HT-29 (cell line): ENCODE measurements at places on chromosomes 1 and 21. TPM values are rescaled to one million over a fixed set of nuclear protein-coding genes. Genes with fewer than 3 reads are reported as not detected.
A peak's percentile ranks its signal among the peaks of the same experiment; 100 is the strongest.

GRCh38 chr21:42406866-42407265 lies 3.2 kb downstream of the UBASH3A start:
- DNase-seq: no peak

DNA sequence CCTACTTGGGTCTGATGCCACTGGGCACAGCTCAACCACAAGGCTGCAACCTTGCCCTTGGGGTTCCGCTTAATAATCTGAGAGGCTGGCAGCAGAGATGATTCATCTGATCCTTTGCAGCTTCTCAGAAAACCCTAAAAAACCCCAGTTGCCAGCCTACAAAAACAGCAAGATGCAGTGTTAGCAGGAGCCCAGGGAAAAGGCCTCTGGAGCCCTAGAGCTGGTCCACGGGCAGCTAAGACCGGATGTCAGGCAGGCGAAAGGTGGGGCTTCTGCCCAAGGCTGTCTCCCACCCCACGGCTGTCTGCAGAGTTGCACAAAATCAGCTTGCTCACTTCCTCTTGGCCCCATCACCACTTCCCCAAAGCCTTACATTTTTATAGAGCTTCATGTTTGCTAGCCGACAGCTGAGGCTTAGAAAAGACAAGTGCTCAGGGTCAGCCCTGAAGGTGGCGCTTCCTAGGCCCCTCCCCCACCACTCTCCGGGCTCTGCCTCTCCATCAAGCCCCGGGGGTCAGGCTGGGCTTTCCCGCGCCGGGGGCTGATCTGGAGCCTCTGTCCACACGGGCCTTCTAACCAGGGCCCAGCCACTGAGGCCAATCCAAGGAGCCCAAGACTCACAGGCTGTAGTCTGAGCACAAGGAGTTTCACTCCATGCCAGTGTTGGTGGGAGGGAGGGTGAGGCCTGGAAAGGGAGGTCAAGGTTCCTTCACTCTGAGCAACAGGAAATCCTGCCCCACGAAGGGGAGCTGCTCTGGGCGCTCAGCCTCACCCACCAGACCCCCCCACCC lies 4.2 kb upstream of the ADORA3 start:
- DNase-seq: no peak

DNA sequence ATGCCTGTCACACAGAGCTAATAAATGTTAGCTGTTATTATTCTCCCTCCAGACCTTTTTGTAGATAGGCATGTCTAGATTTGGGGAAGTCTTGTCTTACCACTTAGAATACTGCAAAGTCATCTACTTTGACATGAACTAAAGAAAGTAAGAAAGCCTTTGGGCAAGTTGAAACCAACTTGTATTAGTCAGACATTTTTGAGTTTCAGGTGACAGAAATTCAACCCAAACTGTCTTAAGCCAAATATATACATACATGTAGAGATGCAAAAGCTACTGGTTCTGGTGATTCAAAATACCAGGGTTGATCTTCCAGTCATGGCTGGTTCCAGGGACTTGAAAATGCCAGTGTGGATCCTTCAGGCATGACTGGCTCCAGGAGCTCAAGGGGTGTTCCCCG lies 276.8 kb upstream of the TMEM51 start:
- DNase-seq: no peak

DNA sequence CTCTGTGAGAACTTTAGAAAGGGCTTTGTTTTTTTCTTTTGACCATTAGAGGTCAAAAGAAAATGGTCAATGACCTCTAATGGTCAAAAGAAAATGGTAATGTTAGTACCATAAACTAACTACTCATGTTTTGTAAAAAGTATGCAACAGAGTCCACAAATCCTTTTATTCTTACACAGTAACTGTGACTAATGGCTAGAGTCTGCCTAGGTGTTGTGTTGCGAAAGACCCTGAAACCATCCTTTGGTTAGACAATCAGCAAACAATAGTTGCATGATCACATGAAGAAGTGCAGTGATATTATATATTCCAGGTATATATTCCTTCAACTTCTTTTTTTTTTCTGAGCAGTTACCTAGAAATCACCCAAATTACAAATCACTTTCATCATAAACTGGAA lies 40.9 kb downstream of the NEGR1 start:
- DNase-seq: no peak

DNA sequence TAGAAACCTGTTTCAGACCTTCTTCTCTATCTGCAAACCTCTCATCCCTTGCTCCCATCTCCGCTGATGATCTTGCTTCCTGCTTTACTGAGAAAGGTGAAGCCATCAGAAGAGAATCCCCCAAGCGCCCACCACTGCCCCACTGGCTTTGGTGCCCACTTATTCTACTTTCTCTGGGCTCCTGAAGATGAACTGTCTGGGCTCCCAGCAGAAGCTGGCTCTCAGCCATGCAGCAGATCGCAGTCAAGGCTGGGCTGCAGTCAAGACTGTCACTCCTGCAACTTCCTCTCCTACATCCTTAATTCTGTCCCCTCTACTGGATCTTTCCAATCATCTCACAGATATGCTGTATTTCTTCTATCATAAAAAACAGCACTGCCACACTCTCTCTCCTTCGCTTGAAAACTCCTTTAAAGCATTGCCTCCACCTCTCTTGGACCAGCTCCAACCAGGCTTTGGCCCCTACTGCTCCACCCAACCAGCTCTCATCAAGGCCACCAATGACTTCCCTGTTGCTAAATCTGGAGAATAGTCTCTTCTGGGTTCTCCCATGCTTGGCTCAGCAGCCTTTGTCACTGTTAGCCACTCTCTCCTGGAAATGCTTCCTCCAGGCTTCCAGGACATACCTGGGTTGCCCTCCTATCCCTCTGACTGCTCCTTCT lies 25.8 kb downstream of the TRIM62 start:
- peak; percentile 50 for DNase-seq

DNA sequence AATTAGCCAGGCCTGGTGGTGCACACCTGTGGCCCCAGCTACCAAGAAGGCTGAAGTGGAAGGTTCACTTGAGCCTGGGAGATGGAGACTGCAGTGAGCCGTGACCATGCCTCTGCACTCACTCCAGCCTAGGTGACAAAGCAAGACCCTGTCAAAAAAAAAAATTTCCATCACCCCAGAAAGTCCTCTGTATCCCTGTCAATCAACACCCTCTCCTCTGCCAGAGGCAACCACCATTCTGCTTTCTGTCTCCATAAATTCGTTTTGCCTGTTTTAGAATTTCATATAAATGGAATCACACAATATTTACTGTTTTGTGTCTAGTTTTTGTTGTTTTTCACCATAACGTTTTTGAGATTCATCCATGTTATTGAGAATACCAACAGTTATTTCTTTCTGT lies 141.6 kb upstream of the SLC45A1 start:
- DNase-seq: no peak

DNA sequence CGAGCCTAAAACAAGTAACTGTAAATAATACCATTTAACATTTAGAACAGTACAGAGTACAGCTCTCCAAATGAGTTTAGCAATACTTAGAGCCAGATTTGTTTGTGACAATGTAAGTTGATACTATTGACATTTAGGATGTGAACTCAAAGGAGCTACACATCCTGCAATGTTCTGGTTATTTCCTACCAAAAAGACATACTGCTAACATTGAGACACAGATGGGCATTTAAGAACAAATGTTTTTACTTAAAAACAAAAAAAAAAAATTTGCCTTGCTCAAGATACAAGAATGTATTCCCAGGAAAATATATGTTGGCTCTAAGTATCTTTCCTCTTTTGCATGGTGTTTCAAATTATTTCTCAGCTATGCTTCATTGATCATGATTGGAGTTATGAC lies 1464.8 kb upstream of the PRMT6 start:
- DNase-seq: no peak

DNA sequence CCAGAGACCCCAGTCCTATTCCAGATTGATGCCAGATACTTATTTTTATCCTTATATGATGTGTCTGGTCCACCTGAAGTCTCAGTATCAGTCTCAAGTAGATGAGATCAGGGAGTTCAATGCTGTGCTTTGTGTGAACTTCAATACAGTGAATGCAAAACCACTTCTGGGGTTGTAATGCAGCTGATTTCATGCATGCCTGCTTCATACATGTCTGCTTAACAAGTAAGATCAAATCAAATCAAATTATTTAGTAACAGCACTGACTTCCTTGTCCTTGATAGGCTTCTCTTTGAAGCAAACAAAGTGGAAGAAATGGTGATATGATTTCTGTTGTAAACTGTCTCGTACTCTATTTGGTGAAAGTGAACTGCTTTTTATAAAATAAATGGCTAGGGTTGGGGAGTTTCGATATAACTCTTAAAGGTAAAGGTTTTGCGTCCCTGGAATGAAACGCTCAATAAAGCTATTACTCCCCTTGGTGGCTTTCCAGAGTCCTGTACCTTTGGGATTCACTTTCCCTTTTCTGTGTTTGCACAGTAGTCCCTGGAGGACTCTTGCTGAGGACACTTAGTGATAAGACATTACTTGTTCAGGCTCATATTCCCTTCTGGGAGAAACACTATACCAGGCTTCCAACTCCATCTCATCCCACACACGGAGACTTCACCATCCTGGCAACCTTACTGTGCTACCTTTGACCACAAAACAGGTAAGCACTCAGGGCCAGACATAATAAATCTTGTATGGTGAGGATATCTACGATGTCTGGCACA lies 59.3 kb downstream of the FH start:
- no peak for DNase-seq

- no peak for DNase-seq
These were observed 243.4 kb downstream of the RGS7 start for GRCh38 chr1:241113557-241113956.

DNA sequence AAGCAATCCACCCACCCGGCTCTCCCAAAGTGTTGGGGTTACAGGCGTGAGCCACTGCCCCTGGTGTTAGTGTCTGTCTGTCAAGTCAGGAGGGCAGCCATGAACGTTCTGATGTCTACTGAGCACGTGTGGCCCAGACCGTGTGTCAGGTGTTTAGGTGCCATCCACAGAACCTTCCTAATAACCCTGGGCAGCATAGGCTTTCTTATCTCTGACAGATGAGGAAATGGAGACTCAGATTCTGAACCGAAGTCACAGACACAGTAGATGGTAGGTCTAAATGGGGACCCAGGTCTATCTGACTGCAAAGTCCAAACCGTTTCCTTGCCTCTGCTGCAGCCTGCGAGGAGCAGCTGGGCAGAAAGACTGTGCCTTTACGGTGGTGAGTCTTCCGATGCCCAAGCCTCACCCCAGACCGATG lies 622 bp upstream of the IL6R start:
- no peak for DNase-seq

DNA sequence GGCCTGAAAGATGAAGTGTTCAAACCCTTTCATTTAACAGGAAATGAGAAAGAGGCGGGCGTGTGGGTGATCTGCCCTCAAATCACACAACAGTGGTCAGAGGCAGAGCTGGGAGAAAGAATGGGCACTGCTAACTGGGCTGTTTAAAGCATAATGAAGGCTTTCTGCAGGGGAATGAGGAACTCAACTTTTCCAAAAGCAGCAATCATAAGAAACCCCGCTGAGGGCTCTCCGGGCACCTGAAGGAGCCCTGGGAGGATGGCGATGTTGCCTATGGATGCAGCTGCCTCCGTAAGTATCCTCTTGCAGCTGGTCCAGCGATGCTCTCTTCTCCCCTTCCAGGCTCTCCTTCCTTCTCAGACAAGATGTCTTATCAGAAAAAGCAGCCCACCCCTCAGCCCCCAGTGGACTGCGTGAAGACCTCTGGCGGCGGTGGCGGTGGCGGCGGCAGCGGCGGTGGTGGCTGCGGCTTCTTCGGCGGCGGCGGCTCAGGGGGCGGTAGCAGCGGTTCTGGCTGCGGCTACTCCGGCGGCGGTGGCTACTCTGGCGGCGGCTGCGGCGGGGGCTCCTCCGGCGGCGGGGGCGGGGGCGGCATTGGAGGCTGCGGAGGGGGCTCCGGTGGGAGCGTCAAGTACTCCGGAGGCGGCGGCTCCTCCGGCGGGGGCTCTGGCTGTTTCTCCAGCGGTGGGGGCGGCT lies 1.2 kb downstream of the LORICRIN start:
- DNase-seq: no peak

GRCh38 chr1:177164380-177165068 lies at the start of gene ASTN1:
Gene ASTN1 (minus strand): TSS chr1:177164712. CDS start chr1:177164676, 36 bp downstream.
- DNase-seq: no peak

- no peak for DNase-seq
These were observed 114.9 kb upstream of the SERTAD4 start for GRCh38 chr1:210117681-210118170.

GRCh38 chr1:41592451-41593125 lies 108.1 kb upstream of the EDN2 start:
- DNase-seq: no peak

- DNase-seq: peak; percentile 41
These were observed 56.1 kb downstream of the ATP2B4 start for GRCh38 chr1:203682473-203683383.

DNA sequence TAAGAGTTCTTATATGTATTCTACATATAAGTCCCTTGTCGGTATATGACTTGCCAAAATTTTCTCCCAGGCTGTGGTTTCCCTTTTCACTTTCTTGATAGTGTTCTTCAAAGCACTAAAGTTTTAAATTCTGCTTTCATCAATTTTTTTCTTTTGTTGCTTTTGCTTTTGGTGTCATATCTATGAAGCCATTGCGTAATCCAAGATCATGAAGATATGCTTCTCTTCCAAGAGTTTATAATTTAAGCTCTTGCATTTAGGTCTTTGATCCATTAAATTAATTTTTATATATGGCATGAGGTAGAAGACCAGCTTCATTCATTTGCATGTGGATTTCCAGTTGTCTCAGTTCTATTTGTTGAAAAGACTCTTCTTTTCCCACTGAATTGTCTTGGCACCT lies 22.2 kb downstream of the DESI2 start:
- no peak for DNase-seq

DNA sequence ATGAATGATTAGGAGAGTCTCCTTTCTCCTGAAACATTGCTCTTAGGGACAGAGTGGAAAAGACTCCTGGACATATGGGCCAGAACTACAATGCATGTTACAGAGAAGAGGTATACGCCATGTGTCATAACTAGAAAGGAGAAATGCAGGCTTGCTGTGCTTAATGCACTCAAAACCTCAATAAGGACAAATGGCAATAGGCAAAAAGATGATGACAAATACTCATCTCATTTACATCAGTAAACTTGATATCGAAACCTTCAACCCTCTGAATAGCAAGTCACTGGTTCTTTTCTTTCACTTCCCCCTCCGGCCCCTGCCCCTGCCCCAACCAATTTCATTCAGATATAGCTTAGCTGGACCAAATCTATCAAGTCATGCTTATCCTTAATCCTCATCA lies 1.9 kb upstream of the GPR88 start:
- no peak for DNase-seq

GRCh38 chr1:30955448-30956015 lies 47.0 kb upstream of the SDC3 start:
- DNase-seq: no peak

- no peak for DNase-seq
These were observed 36.3 kb upstream of the CLIC4 start for GRCh38 chr1:24708938-24709337.

The TSTD1 gene
- 121 and 139 TPM in 2 replicates for total RNA-seq

The ZNF593 gene
- 170 and 217 TPM in 2 replicates for total RNA-seq

The OTUD7B gene
- 5.9 and 6.2 TPM in 2 replicates for total RNA-seq

The GAS5 gene
- total RNA-seq: 283 TPM in 2 replicates

The LRRC53 gene
- 0.05 TPM in 1 of 2 replicates, not detected in the other for total RNA-seq

The PGBD5 gene
- not detected in 2 replicates for total RNA-seq

The FMO3 gene
- total RNA-seq: not detected in 2 replicates

The NBPF6 gene
- not detected in 2 replicates for total RNA-seq

The FCAMR gene
- total RNA-seq: 0.03 and 0.18 TPM in 2 replicates

The ACTL8 gene
- 0.20 and 0.55 TPM in 2 replicates for total RNA-seq

The PTGFR gene
- total RNA-seq: not detected in 2 replicates

The FALEC gene
- total RNA-seq: not detected in 2 replicates

The XKR8 gene
- total RNA-seq: 3.1 and 3.3 TPM in 2 replicates

The RIPPLY3 gene
- not detected in 2 replicates for total RNA-seq
